ENCODE measurements at places on chromosomes 1 and 21.

DNA sequence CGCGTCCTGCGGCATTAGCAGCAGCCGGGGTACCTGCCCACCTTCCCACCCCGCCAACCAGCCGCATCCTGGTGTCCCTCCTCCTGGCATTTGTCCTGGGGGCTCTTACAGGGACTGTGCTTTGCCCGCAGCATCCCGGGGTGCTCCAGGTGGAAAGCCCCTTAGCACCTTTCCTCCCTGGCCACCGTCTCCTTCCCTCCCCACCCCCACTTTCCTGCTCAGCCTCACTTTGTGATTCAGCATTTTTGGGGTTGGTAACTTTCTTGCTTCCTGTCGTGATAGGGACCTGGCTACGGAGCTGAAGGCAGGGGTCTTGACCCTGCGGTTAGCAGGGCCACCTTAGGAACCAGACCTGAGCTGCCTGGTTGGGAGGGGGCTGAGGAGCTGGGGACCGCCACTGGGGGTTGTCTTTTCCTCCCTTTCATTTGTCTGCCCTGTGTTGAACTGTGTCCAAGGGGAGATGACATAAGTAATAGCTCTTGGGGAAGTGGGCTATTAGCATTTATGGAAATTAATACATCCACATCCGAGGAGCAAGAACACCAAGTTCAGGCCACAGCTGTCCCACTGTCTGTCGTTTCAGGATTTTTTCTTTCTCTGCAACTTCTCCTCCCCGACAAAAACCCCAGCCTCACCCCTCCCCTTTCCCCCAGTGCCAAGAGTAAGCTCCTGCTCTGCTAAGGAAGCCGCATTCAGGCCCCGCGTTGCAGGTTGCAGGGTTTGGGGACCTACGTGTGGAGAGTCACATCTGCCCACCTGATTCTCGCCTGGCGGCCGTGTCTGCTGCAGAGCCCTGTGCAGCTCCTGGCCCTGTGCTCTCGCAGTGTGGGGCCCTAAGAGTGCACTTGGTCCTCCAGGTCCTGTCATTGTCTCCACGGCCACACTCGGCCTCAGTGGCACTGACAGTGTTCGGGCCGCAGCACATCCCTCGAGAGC is 1.6 kb upstream of the NPHP4 start:
- DNase-seq: peak; percentile 27

- DNase-seq: no peak
Observed at GRCh38 chr1:75341537-75341936, 207.3 kb downstream of the LHX8 start.

GRCh38 chr21:44838039-44838895 is 20.4 kb upstream of the SUMO3 start:
- no peak for DNase-seq

- no peak for DNase-seq
Observed at GRCh38 chr1:41662765-41663437, 178.4 kb upstream of the EDN2 start.

DNA sequence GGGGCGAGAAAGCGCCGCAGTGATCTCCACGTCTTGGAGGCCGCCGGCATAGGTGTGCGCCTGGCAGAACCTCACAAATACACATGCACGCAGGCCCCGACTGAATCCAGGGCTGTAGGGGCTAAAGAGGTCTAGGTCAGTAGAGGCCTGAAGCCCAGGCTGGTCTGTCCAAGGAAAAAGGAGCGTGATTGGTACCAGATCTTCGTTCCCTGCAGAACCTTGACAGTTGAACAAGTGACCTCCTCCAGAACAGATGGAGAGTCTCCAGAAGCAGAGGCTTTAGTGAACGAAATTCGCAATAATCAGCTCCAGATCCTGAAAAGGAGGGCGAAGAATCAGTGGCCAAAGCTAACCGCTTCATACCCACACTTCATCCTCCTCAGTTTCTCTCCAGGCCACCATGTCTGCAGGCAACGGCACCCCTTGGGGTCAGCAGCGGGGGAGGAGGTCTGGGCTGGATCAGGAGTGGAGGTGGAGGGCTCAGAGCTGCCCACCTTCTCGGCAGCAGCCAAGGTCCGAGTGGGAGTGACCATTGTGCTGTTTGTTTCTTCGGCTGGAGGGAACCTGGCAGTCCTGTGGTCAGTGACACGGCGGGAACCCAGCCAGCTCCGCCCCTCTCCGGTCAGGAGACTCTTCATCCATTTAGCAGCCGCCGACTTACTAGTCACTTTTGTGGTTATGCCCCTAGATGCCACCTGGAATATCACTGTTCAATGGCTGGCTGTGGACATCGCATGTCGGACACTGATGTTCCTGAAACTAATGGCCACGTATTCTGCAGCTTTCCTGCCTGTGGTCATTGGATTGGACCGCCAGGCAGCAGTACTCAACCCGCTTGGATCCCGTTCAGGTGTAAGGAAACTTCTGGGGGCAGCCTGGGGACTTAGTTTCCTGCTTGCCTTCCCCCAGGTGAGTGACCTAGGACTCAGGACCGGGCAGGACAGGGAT is 749 bp upstream of the PEX11B start:
- no peak for DNase-seq

DNA sequence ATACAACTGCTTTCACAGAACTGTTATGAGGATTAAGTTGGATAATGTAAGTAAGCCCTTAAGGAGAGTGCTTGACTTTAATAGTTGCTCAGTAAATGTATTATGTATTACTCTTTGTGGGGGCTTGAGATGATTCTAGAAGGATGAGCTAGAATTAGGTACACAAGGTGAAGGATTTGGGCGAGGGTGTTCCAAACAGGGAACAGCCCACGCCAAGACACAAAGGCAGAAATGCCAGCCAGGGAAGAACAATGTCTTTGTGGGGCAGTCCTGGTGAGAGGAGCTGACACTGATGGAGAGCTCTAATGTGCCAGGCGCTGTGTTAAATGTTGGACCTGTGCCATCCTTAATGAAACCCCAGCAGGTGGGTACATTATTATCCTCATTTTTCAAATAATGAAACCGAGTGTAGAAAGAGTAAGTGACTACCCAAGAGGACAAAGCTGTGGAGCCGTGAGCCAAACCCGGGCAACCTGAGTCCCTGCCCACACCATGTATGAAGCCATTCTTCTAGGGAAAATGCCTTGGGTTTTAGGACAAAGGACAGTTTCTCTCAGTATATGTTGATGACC is 362.4 kb downstream of the HHAT start:
- no peak for DNase-seq

DNA sequence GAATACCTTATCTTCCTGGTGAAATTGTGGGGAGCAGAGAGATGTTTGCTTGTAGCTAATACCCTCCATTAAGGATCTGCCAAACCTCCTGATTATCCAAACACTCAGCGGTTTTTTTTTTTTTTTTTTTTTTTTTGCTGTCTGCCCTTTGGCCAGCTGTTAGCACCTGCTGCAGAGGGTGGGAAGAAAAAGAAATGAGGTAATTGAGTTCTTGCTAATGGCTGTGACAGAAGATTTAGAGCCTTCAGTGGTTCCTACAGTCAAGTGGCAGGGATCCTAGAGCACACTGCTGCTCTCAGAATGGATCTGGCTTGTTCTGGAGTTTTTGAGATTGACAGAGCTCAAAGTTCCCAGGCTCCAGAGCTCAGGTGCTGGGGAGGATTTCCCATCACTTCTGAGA is 342.5 kb downstream of the DISC1 start:
- no peak for DNase-seq

GRCh38 chr1:172883387-172883791 is 167.4 kb downstream of the TNFSF18 start:
- DNase-seq: no peak

GRCh38 chr1:41416552-41417334 is 55.5 kb downstream of the FOXO6 start:
- DNase-seq: peak; percentile 37

DNA sequence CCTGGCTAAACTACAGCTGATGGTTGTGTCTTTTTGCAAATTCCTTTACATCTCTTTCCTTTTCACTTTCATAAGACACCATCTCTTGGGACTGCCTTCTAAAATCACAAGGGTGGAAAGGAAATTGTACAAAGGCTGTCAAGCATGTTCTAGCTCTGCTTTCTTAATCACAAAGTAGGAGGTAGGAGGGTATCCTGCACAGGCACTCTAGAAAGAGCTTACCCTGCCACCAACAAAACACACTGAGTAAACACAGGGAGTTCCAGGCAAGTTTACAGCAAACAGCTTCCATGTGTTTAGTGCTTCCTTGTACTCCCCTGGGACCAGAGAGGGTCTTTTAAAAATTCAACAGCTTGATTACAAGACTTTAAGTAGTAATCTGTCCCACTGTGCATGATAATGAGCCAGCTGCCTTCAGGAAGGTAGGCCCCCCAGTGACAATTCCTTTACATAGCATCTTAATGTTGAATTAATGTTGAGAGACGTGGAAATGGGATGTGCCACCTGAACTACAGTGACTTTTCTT is 2.4 kb downstream of the PLPP3 start:
- no peak for DNase-seq

DNA sequence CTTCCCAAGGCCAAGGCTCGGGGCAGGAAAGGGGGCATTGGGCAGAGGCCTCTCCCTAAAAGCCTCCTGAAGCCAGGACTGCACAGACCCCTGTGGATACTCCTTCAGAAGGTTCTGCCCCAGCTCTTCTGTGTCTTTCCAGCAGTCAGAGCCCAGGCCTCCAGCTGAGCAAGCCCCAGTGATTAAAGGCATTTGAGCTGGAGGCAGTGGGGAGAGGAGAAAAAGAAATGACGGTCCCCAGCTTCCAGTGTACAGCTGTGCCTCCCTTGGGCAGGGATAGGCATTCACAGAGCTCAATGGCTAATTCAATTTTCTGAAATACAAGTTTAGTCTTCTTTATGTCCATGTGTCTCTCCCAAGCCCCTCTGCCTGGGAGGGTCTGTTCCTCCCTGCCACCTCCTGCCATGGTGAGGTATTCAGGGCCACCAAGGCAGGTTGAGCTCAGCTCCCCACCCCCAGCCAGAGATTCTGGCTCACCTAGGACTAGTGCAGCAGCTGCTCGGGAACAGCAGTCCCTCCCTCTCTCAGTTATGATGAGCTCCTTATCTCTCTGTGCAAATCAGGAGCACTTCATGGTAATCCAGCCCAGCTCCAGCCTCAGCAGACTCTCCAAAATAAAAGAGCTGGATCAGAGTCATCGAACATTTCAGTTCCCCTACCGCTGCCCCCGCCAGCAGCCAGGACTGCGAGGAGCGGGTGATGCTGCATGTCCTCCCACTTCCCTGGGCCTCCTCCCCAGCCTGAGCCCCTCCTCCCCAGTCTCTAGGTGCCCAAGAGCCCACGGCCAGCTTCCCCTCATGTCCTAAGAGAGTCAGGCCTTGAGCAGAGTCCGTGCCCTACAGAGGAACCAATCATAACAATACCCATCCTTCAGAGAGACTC is 208.4 kb upstream of the ZC3H12A start:
- DNase-seq: no peak

- no peak for DNase-seq
Observed at GRCh38 chr1:119228335-119229080, 88.1 kb upstream of the WARS2 start.

GRCh38 chr21:35083246-35083645 is 34.1 kb upstream of the RUNX1 start:
- DNase-seq: no peak

- DNase-seq: no peak
Observed at GRCh38 chr21:33855190-33855589, 60.4 kb downstream of the ATP5PO start.

DNA sequence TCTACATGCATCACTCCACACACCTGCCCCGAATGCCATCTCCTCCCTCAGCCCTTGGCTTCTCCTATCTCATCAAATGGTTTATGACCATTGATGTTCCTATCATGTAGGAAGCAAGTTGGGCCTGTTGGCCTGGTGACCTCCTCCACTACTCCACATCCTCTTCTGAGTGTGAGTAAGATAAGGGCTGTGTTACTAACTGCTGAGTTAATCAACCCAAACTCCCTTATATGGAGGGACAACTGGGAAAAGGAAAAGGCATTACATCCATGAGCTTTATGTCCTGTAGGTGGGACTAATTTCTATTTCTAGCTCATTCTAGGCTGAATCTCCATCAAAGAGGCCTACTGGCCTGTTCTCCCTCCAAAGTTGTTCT is 57.6 kb downstream of the WLS start:
- DNase-seq: no peak

DNA sequence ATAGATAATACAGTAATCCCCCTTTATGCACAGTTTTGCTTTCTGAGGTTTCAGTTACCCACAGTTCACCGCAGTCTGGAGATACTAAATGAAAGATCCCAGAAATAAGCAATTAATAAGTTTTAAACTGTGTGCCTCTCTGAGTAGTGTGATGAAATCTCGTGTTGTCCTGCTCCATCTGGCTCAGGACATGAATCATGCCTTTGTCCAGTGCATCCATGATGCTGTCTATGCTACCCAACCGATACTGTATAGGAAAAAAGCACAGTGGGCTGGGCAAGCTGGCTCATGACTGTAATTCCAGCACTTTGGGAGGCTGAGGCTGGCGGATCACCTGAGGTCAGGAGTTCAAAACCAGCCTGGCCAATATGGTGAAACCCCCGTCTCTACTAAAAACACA is 85.0 kb upstream of the SLC2A1 start:
- DNase-seq: no peak

DNA sequence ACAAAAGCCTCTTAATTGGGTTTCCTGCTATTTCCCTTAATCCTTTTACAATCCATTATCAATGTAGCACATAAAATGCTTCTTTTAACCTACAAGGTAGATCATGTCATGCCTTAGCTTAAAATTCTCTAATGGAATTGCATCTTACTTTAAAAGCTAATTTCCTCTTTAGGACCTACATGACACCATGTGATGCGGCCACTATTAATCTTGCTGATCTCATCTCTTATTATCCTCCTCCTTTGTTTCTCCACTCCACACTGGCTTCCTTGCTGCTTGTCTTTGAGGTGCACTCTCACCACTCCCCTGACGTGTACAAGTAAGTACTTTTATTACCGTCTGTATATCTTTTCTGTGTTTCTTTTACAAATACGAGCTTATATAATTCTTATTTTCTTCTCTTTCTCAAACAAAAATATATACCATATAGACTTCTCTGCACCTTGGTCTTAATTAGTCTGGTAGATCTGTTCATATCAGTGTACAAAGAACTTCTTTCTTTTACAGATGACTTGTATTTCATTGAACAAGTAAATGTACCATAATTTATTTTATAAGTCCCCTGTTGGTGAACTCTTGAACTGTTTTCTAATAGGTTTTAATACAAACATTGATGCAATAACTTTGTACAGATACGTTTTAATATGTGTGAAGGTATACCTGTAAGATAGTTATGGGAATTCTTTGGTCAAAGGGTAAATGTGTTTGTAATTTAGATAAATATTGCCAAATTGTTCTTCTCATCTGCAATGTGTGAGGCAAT is 28.2 kb downstream of the GPR88 start:
- no peak for DNase-seq

- no peak for DNase-seq
Observed at GRCh38 chr1:226787071-226787470, 48.0 kb upstream of the ITPKB start.

DNA sequence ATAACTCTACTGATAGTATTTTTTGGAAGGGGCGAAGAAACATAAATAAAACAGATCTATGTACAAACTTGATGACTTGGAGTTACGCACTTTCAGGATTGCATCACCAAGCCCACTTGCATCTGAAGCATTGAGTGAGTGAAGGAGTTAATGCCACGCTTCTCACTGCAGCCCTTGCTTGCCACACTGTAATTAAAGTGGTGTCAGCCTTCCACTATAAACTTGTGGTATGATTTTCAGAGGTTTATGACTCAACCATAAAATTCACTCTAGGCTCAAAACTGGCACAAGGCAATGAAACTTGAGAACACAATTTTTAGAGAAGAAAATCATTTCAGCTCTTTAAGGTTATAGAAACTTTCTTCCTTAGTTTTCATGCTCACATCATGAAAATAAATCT is 93.9 kb upstream of the PRMT6 start:
- DNase-seq: no peak
